ENCODE measurements at places on chromosomes 1 and 21.
A peak's percentile ranks its signal among the peaks of the same experiment; 100 is the strongest.

DNA sequence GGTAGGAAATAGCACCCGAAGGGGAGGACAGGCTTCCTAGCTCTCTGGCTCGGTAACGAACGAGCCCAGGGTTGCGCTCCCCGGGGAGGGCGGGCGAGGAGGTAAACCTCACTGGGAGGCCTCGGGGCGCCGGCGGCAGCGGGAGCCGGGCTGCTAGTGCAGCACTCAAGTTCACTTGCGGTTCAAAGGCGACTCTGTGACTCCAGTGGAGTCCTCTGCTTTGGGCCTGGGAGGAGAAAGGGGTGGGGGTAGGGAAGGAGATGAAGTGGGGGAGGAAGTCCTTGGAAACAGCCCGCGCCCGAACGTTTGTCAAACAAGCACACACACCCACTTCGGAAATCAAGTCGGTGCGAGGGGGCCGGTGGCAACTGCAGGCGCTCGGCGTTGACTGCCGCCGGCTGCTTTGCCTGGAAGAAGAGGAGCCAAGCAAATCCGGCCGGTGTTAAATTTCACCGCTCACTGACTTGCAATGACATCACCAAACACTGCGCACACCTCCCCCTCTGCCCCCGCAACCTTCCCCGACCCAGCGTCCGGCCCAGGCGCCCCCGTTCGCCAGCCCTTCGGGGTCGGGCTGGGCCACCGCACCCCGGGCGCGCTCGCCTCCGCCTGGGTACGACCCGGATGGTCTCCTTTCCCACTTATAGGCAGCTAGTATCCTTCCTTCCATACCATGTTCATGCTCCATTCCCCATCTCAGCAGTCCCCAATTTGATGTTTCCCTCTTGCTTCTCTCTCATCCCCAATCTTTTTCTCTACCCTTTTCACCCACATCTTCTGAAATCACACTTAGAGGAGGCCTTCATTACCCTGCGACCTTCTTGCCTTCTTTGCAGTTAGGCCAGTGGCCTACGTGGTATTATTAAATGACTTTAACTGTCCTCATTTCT, at the start of gene COL24A1:
COL24A1 (minus strand) TSS at position 207 of the 890 bp plus-strand sequence. CDS start 376 bp downstream, outside the sequence.
- DNase-seq = no peak

DNA sequence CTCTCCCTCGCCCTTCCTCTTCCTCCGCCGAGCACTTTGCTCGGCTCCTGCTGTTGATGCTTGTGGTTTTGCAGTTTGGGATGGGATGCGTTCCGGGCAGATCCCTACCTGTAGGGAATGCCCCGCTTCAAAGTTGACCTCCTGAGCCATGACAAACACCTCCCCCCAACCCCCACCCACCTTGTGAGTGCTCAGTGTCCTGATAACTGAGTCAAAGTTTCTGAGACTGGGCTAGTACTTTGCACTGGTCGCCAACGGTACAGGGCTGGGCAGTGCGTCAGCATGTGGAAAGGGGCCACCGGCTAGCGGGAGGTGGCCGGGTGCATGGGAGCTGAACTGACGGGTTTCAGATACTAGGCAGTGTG, 771 bp downstream of the RABGAP1L start:
- no peak for DNase-seq

- DNase-seq = peak; percentile 29
Observed at GRCh38 chr1:61056573-61057439, 25.6 kb upstream of the NFIA start.

DNA sequence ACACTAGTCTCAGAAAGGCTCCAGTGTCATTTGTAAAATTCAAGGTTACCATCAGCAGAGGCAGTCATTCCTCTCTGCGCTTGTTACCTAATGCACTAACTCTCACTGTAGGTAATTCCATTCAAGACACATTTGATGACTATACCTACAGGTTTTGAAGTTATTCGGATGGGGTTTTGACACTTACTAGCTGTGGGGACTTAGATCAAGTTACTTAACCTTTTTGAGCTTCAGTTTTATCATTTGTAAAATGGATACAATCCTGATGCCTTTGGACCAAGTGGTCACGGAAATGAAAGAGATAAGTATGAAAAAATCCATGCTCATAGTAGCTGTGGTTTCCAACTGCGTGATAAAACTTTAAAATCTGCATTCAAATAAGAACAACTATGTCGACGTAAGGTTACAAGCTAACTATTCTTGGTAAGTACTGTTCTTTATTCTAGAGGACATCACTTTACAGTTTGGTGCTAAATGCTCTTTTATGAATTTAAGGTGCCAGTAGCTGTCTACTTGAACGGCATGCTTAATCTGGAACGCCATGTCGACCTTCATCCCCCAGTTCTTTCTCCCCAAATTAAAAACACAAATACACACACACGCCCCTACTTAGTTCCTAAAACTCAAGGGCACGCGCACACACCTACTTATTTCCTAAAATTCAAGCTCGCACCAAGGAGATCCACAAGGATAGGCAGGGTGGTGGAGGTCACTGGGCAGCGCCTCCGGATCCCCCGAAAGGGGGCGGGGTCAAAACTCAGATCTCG, 550 bp upstream of the NFYC start:
- peak; percentile 24 for DNase-seq

GRCh38 chr21:19557046-19557445, 1153.5 kb upstream of the TMPRSS15 start:
- DNase-seq = no peak

DNA sequence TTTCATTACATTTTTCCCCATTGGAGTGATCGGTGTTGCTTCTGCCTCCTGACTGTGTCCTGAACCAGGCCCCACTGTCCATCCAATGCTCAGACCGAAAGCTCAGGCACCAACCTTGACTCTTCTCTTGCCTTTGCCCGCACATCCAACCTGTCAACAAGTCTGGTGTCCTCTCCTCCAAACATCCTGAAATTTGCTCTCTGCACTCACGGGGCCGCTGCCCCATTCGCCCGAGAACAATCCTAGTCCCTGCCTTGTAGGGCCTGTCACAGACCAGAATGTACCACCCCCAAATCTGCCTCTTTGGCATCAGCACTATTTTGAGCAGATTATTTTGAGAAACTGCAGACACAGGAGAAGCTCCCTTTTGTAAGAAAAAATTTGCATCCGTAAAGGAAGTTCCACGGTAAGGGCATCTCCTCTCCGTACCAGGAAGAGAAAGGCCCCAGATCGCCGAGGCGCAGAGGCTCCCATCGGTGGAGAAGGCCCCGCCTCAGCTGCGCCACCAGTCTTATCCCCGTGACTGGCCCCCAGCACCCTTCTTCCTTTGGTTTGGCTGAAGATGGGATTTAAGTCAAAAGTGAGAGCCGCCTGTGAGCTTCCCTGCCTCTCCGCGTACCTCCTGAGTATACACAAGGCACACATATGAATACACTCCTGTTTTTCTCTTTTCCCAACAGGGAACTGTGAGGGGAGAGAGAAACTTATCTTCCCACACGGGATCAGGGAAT, 7.1 kb downstream of the MORN1 start:
- no peak for DNase-seq

GRCh38 chr1:192669174-192669573, 33.2 kb downstream of the RGS13 start:
- DNase-seq = no peak

DNA sequence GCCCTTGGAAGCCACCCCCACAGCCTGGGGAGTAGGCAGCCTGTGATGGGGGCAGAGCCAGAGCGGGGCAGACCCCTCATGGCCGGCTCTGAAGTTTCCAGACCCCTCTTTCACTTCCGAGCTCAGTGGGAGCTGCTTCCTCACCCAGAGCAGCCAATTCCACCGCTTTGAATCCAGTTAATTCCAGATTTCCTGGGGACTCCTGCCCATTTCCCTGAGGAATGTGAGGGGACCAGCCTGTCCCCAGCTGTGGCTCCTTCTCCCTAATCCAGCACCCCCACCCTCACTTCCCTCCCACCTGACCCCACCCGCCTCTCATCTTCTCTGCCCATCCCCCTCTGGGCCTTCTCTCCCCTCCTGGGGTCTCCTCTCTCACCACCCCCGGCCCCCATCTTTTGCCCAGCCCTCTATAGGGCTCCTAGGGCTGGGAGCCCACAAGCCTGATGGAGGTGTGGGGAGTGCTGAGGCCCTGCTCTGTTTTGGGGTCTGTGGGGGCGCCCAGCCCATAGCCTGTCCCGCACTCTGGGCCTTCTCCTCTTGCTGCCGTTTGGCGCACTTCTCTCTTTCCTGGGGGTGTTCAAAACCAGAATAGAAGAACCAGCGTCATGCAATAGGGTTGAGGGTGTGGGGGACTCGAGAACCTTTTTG, 26.2 kb upstream of the TNFRSF1B start:
- DNase-seq = no peak
